ENCODE measurements at places on chromosomes 11 and 22.
A peak's percentile ranks its signal among the peaks of the same experiment; 100 is the strongest.

- peak; percentile 68 for DNase-seq
These were observed 3.0 kb downstream of the SAC3D1 start for GRCh38 chr11:65043881-65044501.

DNA sequence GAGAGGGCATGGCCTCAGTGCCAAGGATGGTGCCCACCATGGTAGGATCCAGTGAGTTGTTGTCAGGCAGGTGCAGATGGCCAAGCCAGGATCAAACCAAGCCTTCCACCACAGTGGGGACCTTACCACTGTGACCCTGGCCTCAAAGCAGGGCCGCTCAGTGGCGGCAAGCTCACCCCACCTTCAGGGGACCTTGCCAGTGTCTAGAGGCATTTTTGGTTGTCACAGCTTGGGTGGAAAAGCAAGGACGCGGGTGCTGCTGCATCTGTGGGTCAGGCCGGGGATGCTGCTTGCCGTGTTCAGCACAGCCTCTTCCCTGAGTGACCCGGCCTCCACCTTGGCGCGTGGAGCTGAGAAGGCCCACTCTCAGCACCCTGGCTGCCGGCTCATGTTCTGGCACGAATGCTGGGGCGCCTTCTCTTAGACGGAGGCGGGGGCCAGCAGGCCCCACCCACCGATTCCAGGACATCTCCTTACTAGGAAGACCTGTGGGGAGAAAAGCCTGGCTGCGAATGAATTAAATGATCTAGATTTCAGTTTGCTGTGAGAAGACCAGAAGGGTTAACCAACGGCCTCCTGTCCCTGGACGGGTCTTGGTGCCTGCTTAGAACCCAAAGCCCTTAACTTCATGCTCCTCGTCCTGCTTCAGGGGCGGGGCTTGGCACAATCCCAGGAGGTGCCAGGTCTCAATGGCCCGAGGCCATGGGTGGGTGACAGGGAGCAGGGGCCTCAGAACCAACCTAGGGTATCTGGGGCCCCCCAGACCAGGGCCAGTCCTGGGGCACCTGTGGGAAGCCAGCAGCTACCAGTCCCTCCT is 18.9 kb downstream of the TRMU start:
- no peak for DNase-seq

DNA sequence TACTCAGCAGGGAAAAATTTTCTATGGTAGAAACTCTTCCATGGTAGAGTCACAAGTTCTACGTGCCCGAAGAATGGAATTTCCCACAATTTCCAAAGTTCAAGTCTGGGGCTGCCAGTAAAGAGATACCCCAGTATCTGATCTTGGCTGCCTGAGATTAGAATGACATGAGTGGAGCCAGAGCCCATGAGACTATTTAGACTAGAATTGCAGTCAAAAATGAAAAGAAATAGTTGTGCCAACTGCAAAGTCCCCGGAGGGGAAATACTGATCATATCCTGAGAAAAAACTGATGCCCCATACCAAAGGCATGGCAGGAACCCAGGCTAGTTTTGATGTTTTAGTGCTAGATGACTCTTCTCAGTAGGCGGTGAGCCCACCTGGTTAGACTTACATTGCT is 11.2 kb downstream of the MAJIN start:
- no peak for DNase-seq

DNA sequence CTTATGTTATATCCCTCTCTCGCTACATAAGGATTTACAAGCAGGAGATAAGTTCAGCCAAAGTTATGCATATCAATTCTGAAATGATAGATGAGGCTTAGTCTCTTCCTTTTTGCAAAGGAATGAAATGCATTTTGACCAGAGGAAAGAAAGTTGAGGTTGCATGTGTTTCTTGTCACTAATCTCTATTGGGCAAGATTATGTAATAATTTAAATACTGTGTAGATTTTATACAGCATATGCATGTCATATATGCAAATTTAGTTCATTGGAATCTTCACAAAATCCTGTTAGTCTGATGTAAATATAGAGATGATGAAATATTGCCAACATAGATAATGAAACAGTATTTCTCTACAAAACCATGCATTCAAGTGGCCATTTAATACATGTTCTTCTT is 858.7 kb upstream of the RAG2 start:
- DNase-seq = no peak

DNA sequence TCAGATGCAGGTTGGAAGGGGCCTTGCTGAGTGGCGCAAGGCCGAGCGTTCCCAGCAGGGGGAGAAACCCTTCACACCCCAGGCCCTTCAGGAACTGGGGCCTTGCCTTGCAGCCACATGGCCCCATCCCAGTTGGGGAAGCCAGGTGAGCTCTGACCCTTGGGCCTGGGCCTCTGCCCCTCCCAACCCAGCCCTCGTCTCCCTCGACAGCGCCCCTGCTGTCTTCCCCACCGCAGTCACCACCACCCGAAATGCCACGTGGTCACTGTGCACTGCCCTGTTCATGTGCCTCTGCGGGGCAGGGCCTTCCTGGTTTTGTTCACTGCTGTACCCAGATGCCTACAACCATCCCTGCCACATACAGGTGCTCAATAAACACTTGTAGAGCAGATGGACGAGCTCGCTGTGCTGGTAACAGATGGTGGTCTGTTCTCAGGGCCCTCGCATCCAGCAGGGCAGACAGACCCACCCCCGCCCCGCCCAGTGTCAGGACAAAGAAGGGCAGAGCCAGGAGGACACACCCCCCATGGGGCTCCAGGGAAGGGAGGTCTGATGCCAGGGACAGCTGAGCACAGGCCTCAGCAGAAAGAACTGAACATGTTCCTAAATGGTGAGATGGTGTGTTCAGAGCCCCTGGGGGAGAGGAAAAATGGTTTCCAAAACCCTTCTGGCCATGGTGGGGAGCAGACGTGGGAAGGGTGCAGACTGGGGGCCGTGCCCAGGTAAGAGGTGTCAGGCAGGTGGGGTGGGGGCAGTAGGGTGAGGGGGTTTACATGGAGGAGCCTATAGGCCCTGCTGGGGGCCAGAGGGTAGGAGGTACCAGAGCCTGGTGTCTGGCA is 3.7 kb downstream of the POLR2L start:
- no peak for DNase-seq

DNA sequence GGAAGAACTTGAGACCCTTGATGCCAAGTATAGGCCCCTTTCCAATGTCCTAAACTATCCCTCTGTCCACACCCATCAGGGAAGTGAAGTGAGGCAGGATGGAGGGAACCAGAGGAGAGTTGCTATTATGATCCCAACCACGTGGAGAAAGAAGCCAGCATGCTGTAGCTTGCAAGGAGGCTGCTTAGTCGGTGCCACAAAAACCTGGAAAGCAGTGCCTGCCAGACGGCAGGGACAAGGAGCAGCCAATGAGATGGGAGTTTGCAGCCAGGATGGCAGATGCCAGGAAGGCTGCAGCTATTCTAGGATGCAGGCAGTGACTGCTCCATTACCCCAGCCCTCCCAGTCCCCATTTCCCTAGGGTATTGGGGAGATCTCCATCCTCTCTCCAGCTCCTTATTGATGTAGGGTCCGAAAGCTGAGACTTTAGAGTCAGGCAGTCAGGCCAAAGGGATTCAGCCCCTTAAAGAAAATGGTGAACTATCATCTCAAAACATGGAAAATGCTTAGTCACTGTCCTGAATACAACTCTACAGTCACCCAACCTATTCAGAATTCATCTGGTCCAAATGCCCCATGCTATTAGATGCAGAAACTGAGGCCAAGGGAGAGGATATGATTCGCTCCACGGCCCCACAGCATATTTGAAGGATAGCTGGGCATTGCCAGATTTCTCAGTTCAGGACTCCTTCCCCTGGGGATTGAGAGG is 18.4 kb upstream of the LRRC55 start:
- DNase-seq = no peak

GRCh38 chr11:93113824-93114223 is 84.0 kb downstream of the SLC36A4 start:
- DNase-seq = no peak
